ENCODE measurements at places on chromosomes 6 and 20. TPM values are rescaled to one million over a fixed set of nuclear protein-coding genes. Genes with fewer than 3 reads are reported as not detected.

DNA sequence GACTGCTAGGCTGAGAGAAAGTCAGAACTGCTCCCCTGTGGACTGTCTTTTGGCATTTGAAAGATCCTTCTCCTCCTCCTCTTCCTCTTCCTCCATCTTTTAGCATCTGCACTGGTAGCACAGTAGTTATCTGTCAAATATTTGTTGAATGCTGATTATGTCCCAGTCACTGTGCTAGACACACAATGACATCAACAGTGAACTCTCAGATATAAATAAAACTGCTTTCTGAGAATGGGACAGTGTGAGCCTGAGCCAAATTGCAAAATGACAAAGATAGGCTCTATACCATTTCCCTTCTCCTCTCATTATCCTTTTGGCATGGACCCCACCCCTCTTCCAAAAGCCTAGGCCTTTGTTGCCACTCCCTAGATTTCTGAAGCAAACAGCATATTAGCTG, 27.9 kb upstream of the LRRC1 start:
- DNase-seq = no peak

- no peak for DNase-seq
These were observed 956.1 kb downstream of the EYS start for GRCh38 chr6:64750910-64751309.

DNA sequence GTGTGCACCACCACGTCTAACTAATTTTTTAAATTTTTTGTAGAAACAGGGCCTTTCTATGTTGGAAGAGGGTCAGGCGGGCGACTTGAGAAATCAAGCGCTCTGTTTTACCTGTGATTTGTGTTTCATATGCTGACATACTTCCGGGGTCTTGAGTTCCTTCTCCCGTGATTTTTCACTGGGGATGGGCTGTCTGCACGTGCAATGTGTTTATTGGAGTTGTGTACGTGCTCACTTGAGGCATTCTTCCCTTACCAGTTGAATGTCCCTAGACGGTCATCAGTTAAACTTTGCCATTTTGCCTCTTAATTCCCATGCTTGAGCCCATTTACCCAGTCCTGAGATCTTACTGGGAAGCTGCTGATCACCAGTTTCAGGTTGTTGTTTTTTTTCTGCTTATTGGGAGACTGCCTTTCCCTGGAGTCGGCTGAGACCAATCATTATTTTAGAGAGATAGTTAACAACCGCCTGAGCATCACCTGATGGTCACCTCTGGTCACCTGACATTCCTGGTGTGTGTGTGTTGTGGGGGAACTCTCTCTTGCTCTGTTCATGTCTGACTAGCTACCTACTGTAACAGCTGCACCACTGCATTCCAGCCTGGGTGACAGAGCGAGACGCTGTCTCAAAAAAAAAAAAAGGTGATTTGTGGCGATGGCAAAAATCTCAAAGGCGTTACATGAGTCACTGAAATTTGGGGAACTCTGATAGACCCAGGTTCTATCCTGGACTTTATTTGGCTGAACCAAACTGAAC, 34.8 kb upstream of the NCOA3 start:
- no peak for DNase-seq

VGLL2 gene
- total RNA-seq = not detected

DNA sequence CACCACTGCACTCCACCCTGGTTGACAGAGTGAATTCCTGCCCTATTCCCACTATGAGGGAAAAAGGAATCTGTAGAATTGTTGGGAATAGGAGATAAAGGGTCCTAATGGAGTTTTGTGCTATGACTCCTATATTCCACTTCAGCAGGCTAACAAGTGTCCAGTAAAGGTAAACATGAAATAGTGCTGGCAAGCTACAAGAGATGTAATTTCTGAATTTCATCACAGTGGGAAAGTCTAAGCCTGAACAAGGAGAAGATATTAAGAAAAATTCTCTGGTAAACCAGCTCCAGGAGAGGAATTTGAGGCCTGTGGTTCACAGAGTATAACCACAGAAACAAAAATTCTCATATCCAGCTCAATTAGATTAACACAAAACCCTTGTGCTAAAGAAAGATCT, 10.3 kb upstream of the C6orf58 start:
- DNase-seq = no peak

GRCh38 chr20:44110816-44111568, 76.0 kb downstream of the JPH2 start:
- no peak for DNase-seq

SLC22A16 gene
- total RNA-seq = not detected

DNA sequence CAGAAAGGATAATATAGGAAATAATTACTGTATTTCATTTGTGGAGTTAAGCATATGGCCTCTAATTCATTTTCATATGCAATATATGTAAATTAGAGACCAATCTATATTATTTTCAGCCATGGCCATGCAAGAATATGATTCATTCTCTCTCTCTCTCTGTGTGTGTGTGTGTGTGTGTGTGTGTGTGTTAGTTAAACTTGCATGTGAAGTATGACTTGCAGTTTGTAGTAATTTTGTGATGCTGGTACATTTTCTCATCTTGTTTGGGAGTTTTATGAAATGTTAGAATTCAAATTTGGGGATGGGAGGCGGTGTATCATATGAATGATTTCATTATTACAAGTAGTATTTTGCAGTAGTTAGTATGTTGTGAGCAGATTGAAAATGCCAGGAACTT, 74.8 kb downstream of the JARID2 start:
- no peak for DNase-seq

DNA sequence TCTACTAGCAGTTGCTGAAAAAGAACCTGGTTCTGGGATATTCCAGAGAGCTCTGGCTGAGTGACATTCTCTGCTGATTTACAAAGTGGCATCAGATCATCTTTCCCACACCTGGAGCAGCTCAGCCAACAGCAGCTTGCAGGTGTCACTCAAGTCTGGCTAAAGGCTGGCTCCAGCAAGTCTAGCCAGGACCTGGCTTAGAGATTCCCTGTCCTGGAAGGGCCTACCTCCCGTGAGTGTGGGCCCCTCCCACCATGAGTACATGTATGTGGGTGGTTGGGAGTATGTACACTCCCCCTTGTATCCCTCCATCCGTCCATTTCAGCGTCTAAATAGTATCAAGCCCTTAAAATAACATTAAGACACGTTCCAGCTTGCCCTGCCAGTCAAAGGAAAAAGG, 539.3 kb upstream of the ID4 start:
- no peak for DNase-seq

DNA sequence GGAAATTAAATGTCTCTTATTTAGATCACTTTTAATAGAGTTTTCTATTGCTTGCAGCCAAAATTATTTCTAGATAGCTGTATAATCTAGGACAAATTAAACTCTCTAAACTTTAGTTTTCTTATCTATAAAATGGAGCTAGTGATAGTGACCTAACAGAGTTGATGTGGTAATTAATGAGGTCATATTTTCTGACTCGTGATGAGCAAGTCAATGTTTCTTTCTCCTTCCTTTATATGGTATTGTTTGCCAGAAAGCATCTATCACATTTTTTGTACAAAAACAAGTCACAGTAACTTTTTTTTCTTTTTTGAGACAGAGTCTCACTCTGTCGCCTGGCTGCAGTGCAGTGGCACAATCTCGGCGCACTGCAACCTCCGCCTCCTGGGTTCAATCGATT, 267.7 kb downstream of the FARS2 start:
- DNase-seq = no peak

- no peak for DNase-seq
These were observed 19.2 kb upstream of the SSR1 start for GRCh38 chr6:7332090-7332745.

DNA sequence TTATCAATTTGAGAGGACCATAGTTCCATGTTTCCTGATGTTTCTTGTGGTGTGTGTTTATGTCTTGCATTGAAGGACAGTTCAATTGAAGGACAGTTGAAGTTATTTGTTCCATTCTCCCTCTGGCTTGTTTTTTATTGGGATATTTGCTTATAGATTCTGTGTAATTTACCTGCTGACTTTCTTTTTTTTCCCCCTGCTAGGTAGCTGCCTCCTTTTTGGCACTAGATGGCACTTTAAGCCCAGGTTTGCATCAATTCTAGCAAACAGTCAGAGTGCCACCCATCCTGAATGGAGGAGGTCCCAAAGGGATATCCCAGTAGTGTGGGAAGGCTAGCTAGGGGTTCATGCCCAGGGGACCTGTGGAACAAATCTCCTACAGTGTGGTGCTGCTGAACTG, 78.1 kb downstream of the CFAP61 start:
- no peak for DNase-seq

DNA sequence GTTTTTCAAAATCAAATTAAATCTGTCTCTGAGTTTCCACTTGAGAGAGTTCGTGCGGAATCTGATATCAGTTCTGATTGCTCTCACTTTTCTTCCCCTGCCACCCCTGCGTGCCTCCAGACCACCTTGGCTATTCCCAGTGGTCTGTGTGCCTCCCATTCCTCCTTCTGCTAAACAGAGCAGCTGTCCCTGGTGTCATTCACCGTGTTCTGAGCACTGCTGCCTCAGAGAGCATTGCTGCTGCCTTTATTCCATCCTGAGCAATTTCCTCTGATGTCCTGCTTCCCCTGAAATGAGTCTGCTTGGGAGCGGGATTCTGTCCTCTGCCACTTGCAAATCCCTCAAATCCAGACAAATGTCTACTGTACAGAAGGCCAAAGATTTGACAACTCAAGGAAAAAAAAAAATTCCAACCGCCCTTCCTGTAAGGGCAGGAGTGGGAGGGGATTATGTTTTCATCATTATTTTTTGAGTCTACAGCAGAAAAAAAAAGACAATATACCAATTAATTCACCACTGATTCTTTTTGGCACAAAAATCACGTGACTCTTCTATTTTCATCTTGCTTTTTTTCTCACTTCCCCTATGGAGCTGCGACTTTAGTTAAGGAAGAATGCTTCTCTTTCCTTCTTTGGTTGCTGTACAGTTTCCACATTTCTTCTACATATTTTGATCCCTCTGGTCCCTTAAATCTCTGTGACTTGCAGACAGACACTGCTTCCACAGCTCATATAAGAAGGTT, 833.0 kb downstream of the EPHA7 start:
- no peak for DNase-seq

RNF182 gene
- total RNA-seq = 1.2 TPM

BNIP5 gene
- 29.1 TPM for total RNA-seq

DNA sequence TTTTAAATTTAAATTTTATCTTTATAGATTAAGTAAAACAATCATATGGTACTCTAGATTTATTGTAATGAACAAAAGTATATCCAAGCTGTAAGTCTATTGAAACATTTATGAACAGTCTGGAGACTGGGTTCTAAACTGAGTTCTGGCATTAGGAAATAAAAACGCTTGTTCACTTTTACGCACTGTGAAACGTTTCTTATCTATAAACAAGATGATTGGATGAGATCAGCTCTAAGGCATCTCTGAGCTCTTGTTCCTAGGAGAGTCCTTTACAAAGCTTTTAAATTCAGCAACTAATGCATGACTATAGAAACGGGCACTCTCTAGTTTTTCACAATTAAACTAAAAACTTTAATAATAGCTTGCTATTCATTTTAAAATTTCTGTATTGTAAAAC, 6.8 kb downstream of the HUS1B start:
- peak; percentile 12 for DNase-seq

PBOV1 gene
- total RNA-seq = not detected

DNA sequence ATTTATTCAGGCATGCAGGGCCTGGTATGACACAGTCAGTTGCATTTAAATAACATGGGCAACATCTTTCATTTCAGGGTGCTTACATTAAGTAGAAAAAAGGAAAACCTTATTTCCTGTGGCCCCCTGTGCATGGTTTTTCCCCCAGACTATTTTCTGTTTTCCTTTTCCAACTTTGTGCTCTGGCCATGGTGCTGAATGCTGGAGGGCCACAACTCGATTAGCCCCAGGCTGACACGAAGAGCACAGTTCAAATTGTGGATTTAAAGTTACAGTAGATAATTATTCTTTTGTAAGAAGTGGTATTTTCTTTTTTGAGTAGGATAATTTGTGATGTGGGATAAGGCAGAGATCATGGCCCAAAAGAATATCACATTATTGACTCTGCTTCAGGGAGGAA, 332.0 kb downstream of the HAO1 start:
- no peak for DNase-seq

GRCh38 chr20:25987073-25987927, 290.6 kb upstream of the ZNF337 start:
- peak; percentile 46 for DNase-seq

GRCh38 chr6:13327691-13328075, 654 bp downstream of the TBC1D7 start:
- no peak for DNase-seq

OPRM1 gene
- not detected for total RNA-seq

DNA sequence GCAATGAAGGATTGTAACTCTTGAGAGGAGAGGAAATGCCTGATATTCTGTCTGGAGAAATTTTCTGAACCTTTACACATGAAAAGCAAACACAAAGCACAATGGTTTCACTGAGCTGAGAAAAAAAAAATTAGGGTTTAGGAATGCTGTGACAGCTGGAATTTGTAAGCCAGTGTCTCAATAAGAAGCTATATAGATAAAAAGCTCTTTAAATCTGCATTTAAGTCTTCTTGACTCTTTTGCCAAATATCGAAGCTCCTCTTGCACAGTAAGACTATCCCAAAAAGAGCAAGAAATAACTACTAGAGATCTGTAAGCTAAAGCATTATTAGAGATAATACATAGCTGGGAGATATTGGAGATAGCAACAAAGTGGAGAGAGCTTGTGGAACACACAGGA, 1334.0 kb upstream of the CITED2 start:
- DNase-seq = no peak

MOG gene
- not detected for total RNA-seq

GRCh38 chr20:44173116-44173515, 13.9 kb downstream of the JPH2 start:
- DNase-seq = no peak
